ENCODE measurements at places on chromosomes 11 and 22. TPM values are rescaled to one million over a fixed set of nuclear protein-coding genes. Genes with fewer than 3 reads are reported as not detected.

The OR8J3 gene
- not detected for polyA plus RNA-seq

The TCN1 gene
- polyA plus RNA-seq: not detected

The CRY2 gene
- 27.9 TPM for polyA plus RNA-seq

The LARGE2 gene
- 23.3 TPM for polyA plus RNA-seq

The FAR1 gene
- 93.5 TPM for polyA plus RNA-seq

The IL10RA gene
- polyA plus RNA-seq: 2.1 TPM

The MRGPRD gene
- polyA plus RNA-seq: not detected

The TTC12 gene
- polyA plus RNA-seq: 48.4 TPM

The GAL gene
- 0.23 TPM for polyA plus RNA-seq

The SLC22A25 gene
- polyA plus RNA-seq: not detected

The TXNRD2 gene
- 27.7 TPM for polyA plus RNA-seq

The TTLL12 gene
- polyA plus RNA-seq: 22.2 TPM

The SMIM35 gene
- 0.17 TPM for polyA plus RNA-seq

The WT1 gene
- 223 TPM for polyA plus RNA-seq

The TSGA10IP gene
- polyA plus RNA-seq: 0.23 TPM
